ENCODE measurements at places on chromosomes 11 and 22. TPM values are rescaled to one million over a fixed set of nuclear protein-coding genes. Genes with fewer than 3 reads are reported as not detected.

DNA sequence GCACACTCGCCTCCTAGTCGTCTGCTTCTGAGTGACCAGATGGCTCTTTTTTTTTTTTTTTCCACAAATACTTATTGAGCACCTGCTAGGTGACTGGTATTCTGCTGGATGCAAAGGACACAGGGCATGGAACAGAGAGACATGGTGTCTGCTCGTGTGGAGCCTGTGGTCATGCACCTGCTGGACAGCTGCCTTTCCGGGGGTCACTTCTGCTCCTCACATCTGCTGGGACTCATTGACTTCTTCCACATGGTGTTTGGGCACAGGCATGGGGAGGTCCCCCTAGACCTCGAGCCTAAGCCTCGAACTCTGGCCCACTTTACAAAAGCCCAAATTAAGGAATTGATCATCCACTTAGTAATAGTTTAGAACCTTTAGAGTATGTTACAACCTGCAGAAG is 39.5 kb upstream of the EMID1 start:
- DNase-seq = no peak

- peak; percentile 75 for DNase-seq
Measured at GRCh38 chr22:22884010-22884887, 3.4 kb upstream of the IGLL5 start.

The PARVG gene
- total RNA-seq = 6.7 TPM

The CRYBB2 gene
- total RNA-seq = not detected

The RFPL1 gene
- total RNA-seq = not detected

- DNase-seq = no peak
Measured at GRCh38 chr22:23291806-23292452, 111.6 kb downstream of the BCR start.

DNA sequence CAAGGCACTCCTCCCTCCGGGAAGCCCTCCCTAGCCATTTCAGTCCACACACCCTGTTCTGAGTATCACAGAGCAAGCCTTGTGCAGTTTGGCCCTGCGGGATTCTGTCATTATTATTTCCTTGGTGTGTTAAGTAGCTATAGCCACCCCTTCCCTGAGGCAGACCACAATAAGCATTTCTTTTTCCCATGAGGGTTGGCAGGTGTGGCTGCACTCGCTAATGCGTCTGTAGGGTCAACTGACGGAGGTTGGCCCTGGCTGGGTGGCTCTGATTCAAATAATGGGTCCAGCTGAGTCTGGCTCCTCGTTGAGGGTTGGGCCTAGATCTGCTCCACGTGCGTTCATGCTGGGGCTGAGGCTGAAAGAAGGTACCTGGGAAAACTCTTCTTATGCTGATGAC is 5.1 kb downstream of the F2 start:
- no peak for DNase-seq

- DNase-seq = no peak
Measured at GRCh38 chr11:91435694-91436395, 788.8 kb upstream of the FAT3 start.

Data from transverse colon (tissue), 4 donors.